ENCODE measurements at places on chromosomes 2 and 18.

DNA sequence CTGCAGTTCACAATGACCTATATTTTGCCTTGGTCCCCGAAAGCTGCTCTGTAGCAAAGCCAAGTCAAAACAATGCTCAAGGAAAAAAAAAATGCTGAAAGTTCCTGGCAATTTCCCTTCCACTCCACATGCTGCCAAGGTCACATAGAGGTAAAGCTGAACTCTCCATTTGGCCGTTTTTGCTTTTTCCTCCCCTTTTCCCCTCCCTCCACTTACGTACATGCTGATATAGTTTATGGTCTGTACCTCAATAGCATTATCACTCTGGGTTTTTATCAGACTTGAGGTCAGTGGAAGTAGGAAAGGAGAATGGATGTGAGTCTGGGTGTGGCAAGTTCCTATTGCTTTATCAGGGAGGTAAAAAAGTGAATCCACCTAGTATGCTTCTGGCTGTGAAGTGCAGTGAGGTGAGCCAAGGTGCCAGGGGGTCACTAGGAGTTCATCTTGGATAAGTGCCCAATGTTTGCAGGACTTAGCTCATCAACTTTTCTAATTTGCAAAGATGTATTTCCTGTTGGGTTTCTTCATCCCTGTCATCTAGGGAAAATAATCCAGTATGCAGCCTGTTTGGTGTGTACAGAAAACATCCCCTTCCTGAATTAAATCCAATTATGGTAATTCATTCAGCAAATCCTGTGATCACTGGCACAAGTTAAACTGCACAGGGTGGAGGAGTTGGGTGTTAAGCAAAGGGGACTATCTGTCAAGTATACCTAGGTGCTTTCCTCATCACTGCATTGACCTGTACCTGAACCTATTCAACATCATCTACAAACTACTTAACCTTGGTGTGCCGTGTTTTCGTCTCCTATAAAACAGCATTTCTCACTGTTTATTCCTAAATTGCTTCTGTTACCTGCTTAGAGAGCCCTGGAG is 124.3 kb upstream of the CYP26B1 start:
- no peak for DNase-seq

DNA sequence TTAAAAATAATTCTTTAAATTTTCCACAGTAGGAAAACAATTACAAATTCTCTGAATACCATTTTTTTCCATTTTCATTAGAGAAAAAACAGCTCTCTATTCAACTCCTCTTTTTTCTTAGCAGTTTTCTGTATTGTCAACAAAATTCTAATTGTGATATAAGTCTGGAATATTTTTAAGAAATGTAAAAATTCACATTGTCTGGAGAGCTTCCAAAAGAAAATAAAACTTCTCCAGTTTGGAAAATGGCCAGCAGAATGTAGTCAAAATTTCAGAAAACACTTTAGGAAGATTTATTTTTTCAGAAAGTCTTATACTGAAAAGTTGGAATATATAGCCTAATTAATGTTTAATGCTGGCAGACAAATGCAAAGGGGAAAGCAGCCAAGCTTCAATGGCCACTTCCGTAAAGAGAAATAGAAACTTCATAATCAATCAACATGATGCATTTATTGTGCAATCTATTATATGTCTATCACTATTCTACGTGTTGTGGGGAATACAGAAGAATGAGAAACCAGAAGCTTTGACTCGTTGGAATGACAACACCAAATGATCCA is 733.2 kb upstream of the PKDCC start:
- no peak for DNase-seq

DNA sequence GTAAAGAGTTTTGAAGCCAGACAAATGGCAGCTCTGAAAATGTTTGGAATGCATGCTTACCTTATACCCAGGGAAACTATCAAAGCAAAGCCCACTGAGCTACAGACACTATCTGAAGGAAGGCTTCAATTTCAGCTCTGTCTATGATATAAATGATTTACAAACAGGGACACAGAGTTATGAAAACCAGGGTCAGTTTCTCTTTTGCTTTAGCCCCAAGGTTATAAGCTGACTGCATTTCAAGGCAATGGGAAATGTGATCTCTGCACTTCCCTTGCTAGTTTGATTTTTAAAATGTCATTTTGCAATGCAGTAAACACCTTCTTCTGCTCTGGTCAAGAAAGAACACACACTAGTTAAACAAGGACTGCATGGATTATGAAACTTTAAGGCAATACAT is 65.2 kb upstream of the CCDC195 start:
- DNase-seq = no peak

DNA sequence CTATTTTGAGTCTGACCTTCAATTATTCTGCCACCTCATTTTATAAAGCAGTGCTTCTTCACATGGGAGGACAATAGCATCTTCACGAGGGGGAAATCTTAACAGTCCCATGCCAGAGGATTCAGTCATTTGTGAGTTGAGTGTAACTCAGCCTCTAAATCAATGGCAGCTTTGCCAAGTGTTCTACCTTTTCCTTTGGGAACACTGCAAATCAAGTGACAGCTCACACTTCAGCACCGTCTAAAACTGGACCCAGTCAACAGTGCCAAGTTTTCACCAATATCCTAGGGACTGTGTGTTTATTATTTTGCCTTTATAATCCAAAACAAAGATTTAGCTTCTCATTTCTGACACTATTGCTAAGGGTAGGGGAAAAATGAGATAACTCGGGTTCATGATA is 133.6 kb downstream of the FIGN start:
- DNase-seq = no peak

- no peak for DNase-seq
Observed at GRCh38 chr2:147438882-147439281, 405.9 kb upstream of the ACVR2A start.

GRCh38 chr2:10954416-10954815 is 42.7 kb downstream of the KCNF1 start:
- no peak for DNase-seq

DNA sequence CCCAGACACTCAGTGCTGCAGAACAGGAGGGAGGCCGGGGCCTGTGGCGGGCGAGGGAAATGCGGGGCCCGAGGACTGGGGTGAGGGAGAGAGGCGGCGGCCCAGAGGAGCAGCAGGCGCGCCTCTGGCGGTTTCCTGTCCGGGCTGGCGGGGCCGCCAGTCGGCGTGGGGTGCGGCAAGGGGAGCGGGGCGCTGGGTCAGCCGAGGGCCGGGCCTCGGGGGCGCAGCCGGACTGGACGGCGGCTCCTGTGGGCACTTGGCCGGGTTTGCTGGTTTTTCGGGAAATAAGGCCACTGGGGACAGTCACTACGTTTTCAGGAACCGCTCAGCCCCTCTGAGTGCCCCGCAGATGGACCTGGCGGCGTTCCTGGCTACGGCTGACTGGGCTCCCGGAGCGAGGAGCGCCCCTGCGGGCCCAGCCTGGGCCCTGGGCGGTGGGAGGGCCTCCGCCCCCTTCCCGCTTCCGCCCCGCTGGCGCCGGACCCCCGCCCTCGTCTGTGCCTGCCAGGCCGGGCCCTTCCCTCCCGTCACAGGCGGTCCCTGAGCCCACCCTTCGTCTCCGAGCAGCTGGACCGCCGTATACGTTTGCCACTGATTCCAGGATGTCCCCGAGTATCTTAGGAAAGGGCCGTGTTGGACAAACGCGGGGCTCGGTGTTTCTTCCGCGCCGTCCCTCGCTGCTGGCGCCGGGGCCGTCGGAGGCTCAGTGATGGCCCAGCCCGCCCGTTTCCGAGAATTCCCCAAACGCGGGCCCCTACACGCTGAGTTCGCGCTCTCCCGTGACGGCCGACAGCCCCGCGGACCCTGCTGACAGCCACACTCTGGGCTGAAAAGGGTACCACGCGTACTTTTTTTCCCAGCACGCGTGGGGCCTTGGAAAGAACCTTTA is 84.6 kb downstream of the FAM210A start:
- DNase-seq = no peak

GRCh38 chr18:36628435-36629137 is 200.2 kb downstream of the TPGS2 start:
- no peak for DNase-seq

GRCh38 chr2:96164459-96165184 is 19.4 kb upstream of the DUSP2 start:
- no peak for DNase-seq

GRCh38 chr18:48408111-48408726 is 964 bp downstream of the ZBTB7C start:
- DNase-seq = no peak

DNA sequence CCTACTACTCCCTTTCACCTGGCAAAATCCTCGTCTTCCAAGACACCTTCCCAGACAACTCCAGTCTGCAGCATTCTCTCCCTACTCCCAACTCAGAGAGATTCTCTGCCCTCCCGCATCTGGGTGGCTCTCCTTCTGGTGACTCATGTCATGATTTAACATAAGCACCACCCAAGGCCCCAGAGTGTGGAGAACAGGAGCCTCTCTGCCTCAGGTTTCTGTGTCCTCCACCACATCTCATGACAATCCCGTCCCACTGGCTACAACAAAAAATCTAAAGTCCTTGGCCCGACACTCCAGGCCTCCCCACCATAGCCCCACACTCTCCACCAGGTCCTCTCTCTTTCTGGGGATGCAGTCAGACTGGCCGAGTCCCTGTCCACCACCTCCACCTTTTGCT is 197.1 kb downstream of the BCL11A start:
- DNase-seq = no peak
